ENCODE measurements at places on chromosomes 2 and 18.
A peak's percentile ranks its signal among the peaks of the same experiment; 100 is the strongest.

GRCh38 chr2:25367296-25367695 is 25.6 kb upstream of the DNMT3A start:
- no peak for DNase-seq

DNA sequence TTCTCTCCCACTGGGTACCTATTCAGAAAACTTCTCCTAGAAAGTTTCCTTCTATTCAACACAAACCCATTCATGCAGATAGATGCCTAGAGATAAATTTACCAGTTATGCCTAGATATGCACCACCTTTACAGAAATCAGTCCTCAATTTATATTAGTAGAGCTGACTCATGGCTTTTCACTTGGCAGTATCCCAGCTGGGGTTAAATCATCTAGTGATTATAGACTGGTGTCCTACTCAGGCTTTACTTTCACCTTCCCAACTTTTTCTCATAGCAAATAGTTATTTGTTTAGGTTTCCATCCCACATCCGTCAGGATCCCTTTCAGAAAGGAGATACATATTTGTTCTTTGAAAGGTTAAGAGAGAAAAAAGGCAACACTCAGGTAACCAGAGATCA is 124.5 kb downstream of the AQP4 start:
- DNase-seq = no peak

DNA sequence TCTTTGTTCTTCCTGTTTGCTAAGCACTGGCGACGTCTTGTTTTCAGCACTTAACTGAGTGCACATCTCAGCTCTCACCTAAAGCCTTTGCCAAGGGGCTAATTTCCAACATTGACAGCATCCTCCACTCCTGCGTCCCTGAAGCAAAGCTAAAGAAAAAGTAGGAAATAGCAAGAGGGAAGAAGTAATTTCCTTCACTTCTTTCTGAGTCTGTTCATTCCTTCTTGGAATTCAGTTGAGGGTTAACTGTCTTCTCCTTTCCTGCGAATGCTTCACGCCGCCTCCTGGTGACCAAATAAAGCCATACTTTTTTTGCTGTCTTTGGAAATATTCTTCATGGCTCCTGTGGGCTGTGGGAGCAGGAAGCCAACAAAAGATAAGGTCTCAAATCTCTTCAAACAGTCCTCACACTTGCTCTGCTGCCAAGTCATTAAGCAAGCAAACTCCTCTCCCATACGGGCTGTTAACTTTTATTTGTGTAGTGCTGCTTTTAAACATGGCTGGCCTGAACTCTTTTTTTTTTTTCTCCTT is 100.9 kb downstream of the DPP10 start:
- DNase-seq = no peak

GRCh38 chr18:48155856-48156255 is 225.4 kb upstream of the SMAD2 start:
- no peak for DNase-seq

GRCh38 chr2:1099418-1099817 is 148.8 kb downstream of the SNTG2 start:
- no peak for DNase-seq

DNA sequence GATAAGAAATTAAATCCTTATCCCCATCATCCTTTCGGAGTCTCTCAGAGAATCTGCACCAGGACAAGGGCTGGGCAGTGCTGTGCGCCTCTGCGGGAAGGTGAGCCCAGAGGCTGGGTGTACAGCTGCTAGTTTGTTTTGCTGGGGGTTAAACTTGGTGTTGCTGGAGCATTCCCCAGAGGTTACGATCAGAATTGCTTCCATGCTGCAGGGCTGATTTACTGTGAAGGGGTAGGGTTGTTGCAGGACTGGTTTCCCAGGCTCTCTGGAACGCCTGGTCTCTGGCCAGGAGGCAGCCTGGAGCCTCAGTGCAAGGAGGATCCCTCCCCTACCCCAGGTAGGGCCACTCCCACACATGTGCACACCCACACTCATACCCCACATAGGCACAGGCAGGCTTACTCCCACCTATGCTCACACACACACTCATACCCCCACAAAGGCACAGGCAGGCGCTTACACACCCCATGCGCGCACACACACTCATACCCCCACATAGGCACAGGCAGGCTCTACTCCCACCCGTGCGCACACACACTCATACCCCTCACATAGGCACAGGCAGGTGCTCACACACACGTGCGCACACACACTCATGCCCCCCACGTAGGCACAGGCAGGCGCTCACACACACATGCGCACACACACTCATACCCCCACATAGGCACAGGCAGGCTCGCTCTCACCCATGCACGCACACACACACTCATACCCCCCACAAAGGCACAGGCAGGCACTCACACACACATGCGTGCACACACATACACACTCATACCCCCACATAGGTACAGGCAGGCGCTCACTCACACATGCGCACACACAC is 11.3 kb downstream of the CNNM4 start:
- DNase-seq = no peak

DNA sequence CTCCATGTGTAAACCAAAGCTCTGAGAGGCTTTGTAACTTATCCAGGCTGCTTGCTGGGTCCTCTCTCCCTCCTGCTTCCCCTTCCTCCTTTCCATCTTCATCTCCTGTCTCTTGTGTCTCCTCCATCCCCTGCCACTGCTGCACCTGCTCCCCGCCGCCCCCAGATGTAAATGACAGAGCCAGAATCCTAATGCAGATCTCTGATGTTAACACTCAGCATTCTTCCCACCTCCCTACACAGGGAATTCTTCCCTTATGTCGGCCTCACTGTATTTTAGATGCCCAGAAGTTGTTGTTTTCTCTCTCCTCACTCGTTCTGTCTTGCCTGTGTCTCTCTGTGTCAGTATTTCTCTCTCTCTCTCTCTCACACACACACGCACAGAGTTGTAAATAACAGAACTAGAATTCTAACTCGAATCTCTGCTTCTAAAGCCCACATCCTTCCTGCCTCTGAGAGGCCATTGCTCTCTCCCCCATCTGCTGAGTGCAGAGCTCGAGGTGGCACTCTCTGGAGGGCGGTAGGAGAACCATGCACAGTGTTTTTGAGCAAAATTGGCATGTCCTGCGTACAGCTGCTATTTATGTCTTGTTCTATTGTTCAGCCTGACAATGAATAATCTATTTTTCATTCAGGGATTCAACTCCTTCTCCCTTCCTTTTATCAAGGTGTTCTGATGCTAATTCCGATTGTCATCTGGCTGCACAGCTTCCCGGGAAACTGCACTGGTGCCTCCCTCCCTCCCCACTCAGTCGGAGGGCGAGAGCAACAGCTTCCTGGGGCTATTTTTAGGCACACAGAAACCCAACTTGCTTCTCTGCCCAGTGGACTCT is 219.9 kb downstream of the SH3RF3 start:
- peak; percentile 76 for DNase-seq

DNA sequence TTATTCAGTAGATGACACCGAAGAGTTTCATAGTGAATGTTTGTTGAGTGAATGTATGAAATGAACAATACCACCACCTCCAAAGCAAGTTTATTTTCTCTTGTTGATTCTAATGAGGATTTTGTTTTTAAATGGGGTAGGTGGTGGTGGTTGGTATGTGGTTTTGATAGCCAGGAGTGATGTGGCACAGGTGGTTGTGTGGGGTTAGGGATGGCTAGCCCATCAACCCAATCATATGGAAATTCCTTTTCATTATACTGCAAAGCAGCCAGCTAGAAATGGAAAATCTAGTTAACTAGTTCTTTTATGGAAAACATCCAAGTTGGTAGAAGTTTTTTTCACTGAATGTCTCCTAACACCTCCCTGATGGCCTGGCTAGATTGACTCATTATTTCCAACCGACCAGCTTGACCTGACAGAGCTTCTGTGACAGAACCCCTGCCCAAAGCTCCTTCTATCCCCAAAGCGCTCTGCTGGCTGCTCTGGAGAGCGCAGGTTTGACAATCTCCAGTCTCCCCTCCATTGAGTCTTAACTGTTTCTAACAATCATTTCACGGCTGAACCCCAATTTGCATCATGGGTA is 376.9 kb downstream of the MTX2 start:
- DNase-seq = no peak

GRCh38 chr2:60485055-60485454 is 68.4 kb downstream of the BCL11A start:
- no peak for DNase-seq

GRCh38 chr2:225037415-225038230 is 4.6 kb downstream of the DOCK10 start:
- no peak for DNase-seq

DNA sequence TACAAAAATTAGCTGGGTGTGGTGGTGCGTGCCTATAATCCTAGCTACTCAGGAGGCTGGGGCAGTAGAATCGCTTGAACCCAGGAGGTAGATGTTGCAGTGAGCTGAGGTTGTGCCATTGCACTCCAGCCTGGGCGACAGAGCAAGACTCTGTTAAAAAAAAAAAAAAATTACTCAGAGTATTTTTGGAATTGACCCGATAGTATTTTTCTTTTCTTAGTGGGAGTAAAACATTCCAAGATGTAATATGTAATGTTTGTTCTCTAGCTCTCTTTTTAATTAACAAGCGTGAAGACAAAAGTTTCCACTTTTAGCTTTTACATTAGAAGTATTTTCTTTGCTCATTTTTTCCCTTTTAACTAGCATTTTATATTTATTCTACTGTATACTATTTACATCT is 12.0 kb upstream of the TMEM18 start:
- no peak for DNase-seq

- DNase-seq = no peak
Observed at GRCh38 chr2:221097568-221097915, 474.6 kb downstream of the EPHA4 start.

DNA sequence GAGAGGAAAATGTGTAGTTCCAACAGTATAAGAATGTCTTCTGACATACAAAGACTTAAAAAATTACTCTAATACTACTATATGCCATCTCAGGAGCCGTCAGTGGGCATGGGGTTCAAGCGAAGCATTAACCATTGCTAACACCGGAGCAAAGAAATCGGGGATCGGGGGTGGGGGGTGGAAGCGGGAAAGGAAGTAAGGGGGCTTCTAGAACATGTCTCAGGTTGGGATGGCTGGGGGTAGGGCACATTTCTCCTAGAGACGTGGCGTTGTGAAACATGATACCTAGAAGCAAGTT is 702 bp downstream of the LMAN1 start:
- DNase-seq = no peak

- no peak for DNase-seq
Observed at GRCh38 chr18:40852406-40852805, 1102.6 kb upstream of the PIK3C3 start.

DNA sequence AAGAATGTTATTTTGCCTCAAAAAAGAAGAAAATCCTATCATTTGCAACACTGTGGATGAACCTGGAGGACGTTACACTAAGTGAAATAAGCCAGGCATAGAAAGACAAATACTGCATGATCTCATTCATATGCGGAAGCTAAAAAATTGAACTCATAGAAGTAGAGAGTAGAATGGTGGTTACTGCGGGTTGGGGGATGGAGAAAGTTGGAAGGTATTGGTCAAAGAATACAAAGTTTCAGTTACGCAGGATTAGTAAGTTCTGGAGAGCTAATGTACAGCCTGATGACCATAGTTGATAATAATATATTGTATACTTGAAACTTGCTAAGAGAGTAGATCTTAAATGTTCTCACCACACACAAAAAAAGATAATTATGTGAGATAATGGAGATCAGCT is 5.0 kb upstream of the GALNT5 start:
- DNase-seq = no peak

DNA sequence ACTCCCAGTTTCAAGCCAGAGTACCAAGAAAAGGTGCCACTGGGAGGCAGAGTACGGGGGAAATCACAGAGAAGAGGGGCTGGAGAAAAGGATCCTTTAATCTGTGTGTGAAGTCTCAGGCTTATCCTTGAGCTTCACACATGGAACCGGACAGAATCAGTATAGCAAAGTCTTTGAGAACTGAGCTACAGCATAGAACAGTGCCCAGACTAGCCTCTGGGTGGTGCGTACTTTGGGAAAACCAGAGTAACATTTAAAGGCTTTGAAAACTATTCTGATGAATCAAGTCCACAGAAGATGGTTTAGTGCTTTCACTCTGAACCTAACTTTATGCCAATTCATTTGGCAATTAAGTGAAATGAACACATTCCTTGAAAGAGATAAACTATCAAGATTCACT is 83.1 kb downstream of the BABAM2 start:
- DNase-seq = no peak

DNA sequence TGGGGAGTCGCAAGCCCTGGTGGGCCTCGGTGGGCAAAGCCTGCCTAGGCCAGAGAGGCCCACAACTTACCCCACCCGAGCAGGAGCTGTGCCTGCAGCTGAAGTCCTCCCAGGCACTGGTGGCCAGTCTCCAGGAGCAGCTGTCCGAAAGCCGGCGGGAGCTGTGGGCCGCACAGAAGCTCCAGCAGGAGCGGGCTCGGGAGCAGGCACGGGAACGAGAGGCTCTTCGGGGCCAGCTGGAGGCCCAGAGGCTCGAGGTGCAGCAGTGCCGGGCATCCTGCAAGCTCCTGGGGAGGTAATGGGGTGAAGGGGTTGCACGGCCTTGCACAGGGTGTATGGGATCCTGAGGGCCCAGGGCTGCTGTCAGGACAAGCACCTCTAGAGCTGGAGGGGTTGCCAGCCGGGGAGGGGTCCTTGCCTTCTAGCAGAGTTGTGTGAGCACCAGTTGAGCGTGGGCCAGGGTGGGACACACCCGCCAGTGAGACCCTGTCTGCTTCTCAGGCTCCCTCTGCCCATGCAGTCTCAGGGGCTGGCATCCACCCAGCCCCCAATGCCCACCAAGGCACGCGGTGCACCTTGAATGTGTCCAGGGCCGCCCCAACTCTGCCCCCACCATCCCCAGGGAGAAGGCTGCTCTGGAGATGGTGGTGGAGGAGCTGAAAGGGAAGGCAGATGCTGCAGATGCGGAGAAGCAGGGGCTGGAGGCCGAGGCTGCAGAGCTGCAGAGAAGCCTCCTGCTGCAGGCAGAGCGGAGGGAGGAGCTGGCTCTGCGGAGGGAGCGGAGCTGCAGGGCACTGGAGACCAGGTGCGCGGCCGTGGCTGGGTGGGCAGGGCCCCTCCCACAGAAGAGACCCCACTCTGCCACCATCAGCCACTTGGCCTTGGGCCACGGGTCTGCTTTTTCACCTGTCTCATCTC is 27.2 kb downstream of the CROCC2 start:
- DNase-seq = peak; percentile 58

- DNase-seq = no peak
Observed at GRCh38 chr18:5439986-5440696, 103.7 kb downstream of the EPB41L3 start.

- DNase-seq = no peak
Observed at GRCh38 chr2:152114366-152114765, 15.5 kb upstream of the CACNB4 start.

GRCh38 chr18:4524096-4524495 is 69.0 kb upstream of the DLGAP1 start:
- no peak for DNase-seq

Data from activated effector memory CD4-positive, alpha-beta T cell treated with anti-CD3 and anti-CD28 coated beads, Interleukin-2, amount 50 U/mL, for 16 hours (primary cell).